Thymus (tissue), 14 donors: ENCODE measurements at places on chromosomes 5 and 9. TPM values are rescaled to one million over a fixed set of nuclear protein-coding genes. Genes with fewer than 3 reads are reported as not detected.

- no peaks in the 10 kb centered on the region for H3K36me3 ChIP-seq
- DNase-seq: no peak
- no peaks in the 10 kb centered on the region for H3K4me1 ChIP-seq
- H3K27ac ChIP-seq: no peak overlapping the region
- no peaks in the 10 kb centered on the region for H3K27me3 ChIP-seq
- H3K4me3 ChIP-seq: no peak overlapping the region
These were observed 18.8 kb downstream of the C5orf52 start for GRCh38 chr5:157689942-157690689.

NCS1 gene
- 6.9 TPM for polyA plus RNA-seq

COMMD10 gene
- polyA plus RNA-seq: 28.7 TPM

GRCh38 chr5:138661291-138661960 lies 86.2 kb upstream of the HSPA9 start:
- H3K4me1 ChIP-seq: no peaks in the 10 kb centered on the region
- no peaks in the 10 kb centered on the region for H3K36me3 ChIP-seq
- H3K27ac ChIP-seq: no peak overlapping the region
- peaks cover 99% of the 10 kb centered on the region for H3K27me3 ChIP-seq
- no peak for DNase-seq
- H3K4me3 ChIP-seq: no peak overlapping the region

DNA sequence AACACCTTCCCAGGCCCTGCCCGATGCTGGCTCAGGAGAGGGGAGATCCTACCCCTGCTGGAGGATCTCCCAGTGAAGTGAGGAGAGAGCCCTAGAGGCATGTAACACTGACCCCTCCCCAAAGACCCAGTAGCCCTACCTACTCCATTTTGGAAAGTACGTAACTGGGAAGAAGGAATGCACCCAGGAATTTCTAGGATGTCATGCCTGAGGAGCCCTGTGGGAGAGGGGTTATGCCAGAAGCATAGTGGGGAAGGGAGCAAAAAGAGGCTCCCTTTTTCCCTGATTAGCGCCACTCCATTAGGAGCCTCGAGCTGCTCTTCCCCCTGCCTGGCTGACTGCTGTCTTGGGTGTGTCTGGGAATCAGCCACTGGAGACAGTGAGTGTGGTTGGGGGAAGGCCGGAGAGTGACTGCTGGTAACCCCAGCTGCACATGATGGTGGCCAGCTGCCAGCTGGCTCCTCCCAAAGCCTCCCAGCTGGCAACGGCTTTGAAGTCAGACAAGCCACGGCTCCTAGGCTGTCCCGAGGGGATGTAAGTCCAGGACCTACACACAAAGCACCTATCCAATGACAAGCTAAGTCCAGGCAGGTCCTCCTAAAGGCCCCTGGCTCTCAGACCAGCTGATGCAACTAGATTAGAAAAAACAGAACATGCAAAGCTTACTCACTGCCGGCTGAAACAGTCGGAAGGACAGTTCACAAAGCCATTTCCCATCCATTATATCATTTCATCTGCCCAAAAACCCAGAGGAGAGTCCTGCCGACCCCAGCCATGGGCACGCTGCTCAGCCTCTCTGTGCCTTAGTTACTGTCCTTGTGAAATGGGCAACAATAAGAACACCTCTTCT lies 136.5 kb upstream of the ABCA1 start:
- peaks cover 33% of the 10 kb centered on the region for H3K4me1 ChIP-seq
- H3K27ac ChIP-seq: peak overlapping the region; percentile 33
- H3K36me3 ChIP-seq: no peaks in the 10 kb centered on the region

ITGA1 gene
- polyA plus RNA-seq: 4.7 TPM

DNA sequence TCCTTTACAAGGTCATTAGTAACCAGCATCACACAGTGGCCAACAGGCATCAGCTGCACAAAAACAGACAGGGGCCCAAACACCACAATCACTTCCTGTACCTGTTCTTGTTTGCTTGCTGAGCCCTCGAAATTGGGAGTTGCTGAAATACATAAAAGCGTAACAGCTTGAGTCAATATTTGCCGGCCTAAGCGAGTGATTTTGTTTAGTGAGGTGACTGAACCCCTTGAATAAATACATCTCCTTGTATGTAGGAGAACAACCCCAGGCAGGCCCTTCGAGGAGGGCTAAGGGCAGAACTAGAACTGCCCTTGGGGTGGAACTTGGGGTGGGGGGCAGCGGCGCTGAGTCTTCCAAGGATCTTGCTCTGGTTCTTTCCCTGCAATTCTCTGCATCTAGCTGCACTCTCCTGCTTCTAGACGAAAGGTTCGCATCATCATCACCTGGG lies 502.5 kb downstream of the RASEF start:
- H3K27me3 ChIP-seq: no peaks in the 10 kb centered on the region
- H3K4me3 ChIP-seq: no peak overlapping the region
- no peaks in the 10 kb centered on the region for H3K36me3 ChIP-seq
- H3K27ac ChIP-seq: no peak overlapping the region
- peaks cover 2% of the 10 kb centered on the region for H3K4me1 ChIP-seq

- no peak overlapping the region for H3K27ac ChIP-seq
- DNase-seq: no peak
- no peaks in the 10 kb centered on the region for H3K4me1 ChIP-seq
- H3K27me3 ChIP-seq: no peaks in the 10 kb centered on the region
- H3K4me3 ChIP-seq: no peak overlapping the region
These were observed 176.4 kb downstream of the AUH start for GRCh38 chr9:91185193-91185886.

DNA sequence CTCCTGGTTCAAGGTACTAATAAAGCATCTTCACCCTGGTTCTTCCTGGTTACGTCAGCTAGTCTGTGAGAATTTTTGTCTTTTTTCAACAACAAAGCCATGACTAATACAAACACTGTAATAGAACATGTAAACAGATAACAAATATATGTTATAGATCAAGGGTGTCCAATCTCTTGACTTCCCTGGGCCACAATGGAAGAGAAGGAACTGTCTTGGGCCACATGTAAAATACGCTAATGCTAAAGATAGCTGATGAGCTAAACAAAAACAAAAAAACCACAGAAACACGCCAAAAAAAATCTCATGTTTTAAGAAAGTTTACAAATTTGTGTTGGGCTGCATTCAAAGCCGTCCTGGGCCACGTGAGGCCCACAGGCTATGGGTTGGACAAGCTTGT lies 124.5 kb upstream of the GNA14 start:
- H3K4me1 ChIP-seq: no peaks in the 10 kb centered on the region
- H3K4me3 ChIP-seq: no peak overlapping the region
- DNase-seq: no peak
- H3K27ac ChIP-seq: no peak overlapping the region
- no peaks in the 10 kb centered on the region for H3K27me3 ChIP-seq

GRCh38 chr5:9373571-9373970 lies 172.3 kb downstream of the SEMA5A start:
- H3K4me1 ChIP-seq: no peaks in the 10 kb centered on the region
- H3K36me3 ChIP-seq: no peaks in the 10 kb centered on the region
- H3K27me3 ChIP-seq: no peaks in the 10 kb centered on the region
- no peak for DNase-seq
- no peak overlapping the region for H3K4me3 ChIP-seq

SLC4A9 gene
- polyA plus RNA-seq: 0.07 TPM

- no peak for DNase-seq
- no peaks in the 10 kb centered on the region for H3K36me3 ChIP-seq
- H3K4me3 ChIP-seq: no peak overlapping the region
- no peaks in the 10 kb centered on the region for H3K4me1 ChIP-seq
- H3K27me3 ChIP-seq: no peaks in the 10 kb centered on the region
- H3K27ac ChIP-seq: no peak overlapping the region
These were observed 457.6 kb downstream of the SLCO4C1 start for GRCh38 chr5:101838435-101838834.

- no peak overlapping the region for H3K27ac ChIP-seq
- no peaks in the 10 kb centered on the region for H3K4me1 ChIP-seq
- no peaks in the 10 kb centered on the region for H3K27me3 ChIP-seq
These were observed 7.6 kb downstream of the SVEP1 start for GRCh38 chr9:110571801-110572483.

SAPCD2 gene
- 0.87 TPM for polyA plus RNA-seq

- H3K36me3 ChIP-seq: peaks cover 20% of the 10 kb centered on the region
- no peak overlapping the region for H3K4me3 ChIP-seq
- no peaks in the 10 kb centered on the region for H3K4me1 ChIP-seq
- H3K27me3 ChIP-seq: no peaks in the 10 kb centered on the region
These were observed 50.1 kb downstream of the ST8SIA4 start for GRCh38 chr5:100852988-100853449.

DNA sequence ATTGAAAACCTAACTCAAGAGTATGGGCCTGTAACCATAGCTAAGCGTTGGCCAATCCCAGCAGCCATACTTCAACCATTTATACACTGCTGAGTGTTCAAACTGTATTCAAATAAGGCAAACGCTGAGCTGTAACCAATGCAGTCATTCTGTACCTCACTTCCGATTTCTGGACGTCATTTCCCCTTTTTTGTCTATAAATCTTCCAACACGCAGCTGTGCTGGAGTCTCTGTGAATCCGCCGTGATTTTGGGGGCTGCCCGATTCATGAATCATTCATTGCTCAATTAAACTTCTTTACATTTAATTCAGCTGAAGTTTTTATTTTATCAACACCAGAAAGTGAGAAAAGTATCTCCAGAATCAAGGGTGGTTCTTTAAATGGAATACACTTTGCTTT lies 31.7 kb downstream of the MTX3 start:
- H3K4me1 ChIP-seq: no peaks in the 10 kb centered on the region
- no peak overlapping the region for H3K4me3 ChIP-seq
- no peak for DNase-seq
- no peak overlapping the region for H3K27ac ChIP-seq

ARL10 gene
- 3.3 TPM for polyA plus RNA-seq

DNA sequence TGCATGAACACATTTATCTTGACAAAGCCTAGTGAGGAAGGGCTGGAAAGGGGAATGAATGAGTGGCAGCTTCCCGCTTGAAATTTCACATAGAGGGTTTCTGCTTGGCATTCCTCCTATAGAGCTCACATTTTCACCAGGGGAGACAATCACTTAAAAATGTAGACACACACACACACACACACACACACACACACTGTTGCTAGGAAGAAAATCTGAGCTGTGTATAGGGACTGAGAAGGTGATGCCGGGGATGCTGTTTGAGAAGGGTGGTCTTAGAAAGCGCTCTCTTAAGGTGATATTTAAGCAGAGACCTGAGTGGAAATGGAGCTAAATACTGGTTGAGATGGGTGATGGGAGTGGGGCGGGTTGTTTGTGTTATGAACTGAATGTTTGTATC lies 70.4 kb downstream of the LRRC70 start:
- DNase-seq: no peak
- no peaks in the 10 kb centered on the region for H3K36me3 ChIP-seq
- H3K4me3 ChIP-seq: no peak overlapping the region
- H3K27me3 ChIP-seq: no peaks in the 10 kb centered on the region
- H3K4me1 ChIP-seq: peaks cover 8% of the 10 kb centered on the region
- peak overlapping the region; percentile 8 for H3K27ac ChIP-seq

POLR3G gene
- polyA plus RNA-seq: 1.7 TPM

GMCL2 gene
- under 0.01 TPM for polyA plus RNA-seq

- H3K4me3 ChIP-seq: no peak overlapping the region
- H3K36me3 ChIP-seq: no peaks in the 10 kb centered on the region
- H3K4me1 ChIP-seq: no peaks in the 10 kb centered on the region
- no peaks in the 10 kb centered on the region for H3K27me3 ChIP-seq
- DNase-seq: no peak
These were observed 210.6 kb downstream of the GOLPH3 start for GRCh38 chr5:31963358-31964006.

DNA sequence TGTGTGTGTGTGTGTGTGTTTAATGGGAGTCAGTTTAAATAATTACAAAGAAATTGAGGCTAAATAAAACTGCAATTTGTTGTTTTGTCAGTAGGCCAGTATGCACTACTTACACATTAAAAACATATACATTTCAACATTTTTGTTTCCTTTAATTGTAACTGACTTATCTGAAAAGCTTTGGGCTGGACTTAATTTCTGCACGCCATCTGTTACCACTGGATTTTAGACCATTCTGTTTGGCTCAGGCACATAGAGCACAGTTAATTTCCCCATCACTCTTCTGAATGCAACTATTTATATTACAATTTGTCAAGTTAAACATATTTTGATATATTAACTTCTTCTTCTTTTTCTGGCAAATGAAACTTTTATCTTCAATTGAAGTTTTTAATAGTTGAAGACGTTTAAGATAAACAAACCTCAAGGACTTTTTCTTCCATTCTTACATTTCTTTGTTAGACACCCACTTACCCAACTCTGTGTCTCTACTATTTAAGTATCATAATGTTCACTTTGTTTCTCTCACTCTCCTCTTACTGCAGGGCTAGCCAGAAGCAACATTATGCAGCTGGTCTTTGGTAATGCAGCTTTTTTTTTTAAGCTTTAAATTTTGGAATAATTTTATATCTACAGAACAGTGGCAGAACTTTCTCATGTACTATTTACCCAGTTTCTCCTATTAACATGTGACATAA lies 253.4 kb upstream of the ANKH start:
- no peak overlapping the region for H3K27ac ChIP-seq
- no peak for DNase-seq
- no peaks in the 10 kb centered on the region for H3K36me3 ChIP-seq
- H3K4me1 ChIP-seq: no peaks in the 10 kb centered on the region
- H3K27me3 ChIP-seq: no peaks in the 10 kb centered on the region
- no peak overlapping the region for H3K4me3 ChIP-seq

PHYHD1 gene
- 25.6 TPM for polyA plus RNA-seq

ADAMTSL1 gene
- polyA plus RNA-seq: 0.34 TPM

- H3K27ac ChIP-seq: no peak overlapping the region
- DNase-seq: no peak
- no peaks in the 10 kb centered on the region for H3K27me3 ChIP-seq
- H3K36me3 ChIP-seq: no peaks in the 10 kb centered on the region
These were observed 108.4 kb upstream of the NREP start for GRCh38 chr5:111865356-111865755.

DNA sequence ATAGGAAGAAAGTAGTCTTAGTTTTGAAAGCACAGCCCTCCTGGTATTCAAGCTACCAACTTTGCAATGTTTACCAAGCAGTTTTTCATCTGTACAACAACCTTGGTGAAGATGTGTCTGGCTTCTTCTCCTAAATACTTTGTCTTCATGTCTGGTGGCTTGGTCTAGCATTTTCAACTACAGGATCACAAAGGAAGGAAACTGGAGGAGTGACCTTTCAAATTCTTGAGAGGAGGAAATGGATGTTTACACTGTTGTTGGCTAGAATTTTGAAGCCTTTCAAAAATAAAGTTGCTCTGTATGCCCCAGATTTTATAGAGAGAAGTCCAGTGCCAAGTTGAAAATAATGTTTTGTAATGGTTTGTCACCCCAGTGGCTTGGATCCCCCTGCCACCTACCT lies 16.3 kb downstream of the PAM start:
- H3K27me3 ChIP-seq: no peaks in the 10 kb centered on the region
- DNase-seq: no peak
- H3K4me3 ChIP-seq: no peak overlapping the region
- no peaks in the 10 kb centered on the region for H3K4me1 ChIP-seq

NEURL1B gene
- 5.3 TPM for polyA plus RNA-seq
